Hindlimb muscle (tissue), 1 donor: ENCODE measurements at places on chromosomes 16 and 17.

DNA sequence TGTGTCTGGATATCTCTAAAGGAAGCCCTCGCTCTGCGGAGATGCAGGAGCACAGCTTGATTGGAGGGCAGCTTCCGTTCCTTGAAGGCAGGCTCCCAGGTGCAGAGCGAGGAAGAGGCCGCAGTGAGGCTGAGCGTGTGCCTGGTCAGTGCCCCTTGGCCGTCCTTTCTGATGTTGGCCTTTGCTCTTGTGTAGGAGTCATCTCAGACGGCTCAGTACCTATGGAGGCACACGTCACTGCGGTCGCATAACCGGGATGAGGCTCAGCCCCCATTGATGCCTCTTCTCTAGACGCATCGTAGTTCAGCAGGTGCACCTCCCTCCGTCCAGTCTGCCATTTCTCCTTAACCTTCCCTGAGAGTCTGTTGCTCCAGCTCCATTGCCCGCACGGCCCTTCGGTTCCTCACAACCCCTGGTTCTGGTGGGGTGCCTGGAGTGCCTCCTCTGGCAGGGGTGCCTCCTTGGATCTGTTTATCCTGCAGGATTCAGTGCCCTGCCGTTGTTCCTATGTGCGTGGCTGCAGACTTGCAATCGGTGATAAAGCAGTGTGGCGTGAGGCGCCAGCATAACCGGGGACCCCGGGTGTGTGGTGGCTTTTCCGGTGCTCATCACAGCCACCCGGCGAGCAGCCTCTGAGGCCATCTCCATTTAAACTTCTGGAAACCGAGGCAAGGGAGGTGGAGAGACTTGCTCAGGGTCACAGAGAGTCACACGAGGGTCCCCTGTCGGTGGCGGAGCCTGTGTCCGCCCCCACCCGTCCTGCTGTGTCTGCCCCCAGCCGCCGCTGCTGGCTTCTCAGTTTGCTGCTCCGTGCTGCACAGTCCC, 188.8 kb upstream of the CHMP6 start:
- DNase-seq: no peak

GRCh38 chr17:33266611-33267010, 26.5 kb downstream of the ASIC2 start:
- DNase-seq: no peak

GRCh38 chr17:46035112-46035818, 36.2 kb downstream of the STH start:
- no peak for DNase-seq

DNA sequence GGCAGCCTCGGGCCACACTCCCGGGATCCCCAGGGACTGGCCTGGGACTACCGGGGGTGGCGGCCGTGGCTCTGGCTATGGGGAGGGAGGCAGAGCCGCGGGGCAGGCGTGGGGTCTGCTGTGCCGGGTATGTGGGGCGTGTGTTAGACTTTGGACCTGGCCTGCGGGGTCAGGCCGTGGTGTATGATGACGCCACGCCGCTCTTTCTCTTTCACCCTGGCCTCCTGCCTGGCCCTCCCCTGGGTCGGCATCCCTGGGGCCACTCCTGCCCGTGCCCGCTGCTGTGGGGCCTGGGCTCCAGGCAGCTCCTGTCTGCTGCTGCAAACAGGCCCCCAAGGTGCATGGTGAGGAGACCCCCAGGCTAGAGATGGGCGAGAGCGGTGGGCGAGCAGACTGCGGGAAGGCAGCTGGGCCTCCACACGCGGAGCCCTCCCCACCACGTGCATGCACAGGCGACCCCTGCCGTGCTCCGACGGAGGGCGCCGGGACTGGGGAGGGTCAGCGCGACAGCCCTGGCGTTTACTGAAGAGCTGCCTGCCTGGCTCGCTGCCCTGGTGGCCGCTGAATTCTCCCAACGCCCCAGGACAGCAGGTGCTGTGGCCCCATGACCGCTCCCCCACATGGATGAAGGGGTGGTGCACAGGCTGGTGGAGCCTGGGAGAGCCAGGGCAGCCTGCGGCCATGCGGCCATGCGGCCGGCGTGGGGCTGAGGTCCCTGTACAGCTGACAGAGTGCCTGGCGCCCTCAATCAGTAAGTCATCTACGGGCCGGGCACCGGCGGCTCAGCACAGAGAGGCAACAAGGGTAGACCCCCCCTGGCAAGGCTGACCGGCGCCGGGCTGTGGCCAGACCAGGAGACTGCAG, 16.0 kb downstream of the CAPN15 start:
- no peak for DNase-seq

DNA sequence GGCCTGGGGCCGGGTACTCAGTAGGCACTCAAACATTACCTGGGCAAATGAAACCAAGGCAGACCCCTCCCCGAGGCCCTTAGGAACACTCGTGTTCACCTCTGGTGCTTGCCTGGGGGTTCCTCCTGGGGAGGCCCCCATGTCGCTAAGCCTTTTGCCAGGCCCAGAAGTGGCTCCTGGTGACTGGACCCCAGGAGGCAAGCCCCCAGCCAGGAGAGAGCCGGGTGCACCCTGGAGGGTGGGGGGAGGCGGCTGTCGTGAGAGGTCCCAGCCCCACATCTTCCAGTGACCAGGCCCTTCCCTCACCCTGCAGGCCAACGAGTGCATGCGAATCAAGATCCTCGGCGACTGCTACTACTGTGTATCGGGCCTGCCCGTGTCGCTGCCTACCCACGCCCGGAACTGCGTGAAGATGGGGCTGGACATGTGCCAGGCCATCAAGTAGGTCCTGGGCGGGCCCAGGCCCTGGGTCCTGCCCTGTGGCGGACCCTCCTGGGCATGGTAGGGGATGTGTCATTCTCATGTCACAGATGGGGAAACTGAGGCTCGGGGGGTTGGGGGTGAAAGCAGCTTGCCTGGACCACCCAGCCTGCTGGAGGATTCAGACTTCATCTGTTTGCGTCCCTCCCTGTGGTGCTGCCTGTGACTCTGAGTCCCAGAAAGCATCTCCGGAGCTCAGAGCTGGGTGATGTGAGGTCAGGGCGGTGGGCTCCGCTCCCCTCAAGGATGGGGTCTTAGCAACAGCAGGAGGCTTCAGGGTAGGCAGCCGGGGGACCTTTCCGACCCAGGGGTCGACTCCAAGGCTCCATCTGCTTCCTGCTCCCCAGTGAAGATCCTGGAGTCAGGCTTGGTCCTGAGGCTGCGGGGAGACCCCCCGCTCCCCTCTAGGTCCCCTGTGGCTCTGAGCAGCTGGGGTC, 32.5 kb downstream of the ADCY7 start:
- DNase-seq: no peak

DNA sequence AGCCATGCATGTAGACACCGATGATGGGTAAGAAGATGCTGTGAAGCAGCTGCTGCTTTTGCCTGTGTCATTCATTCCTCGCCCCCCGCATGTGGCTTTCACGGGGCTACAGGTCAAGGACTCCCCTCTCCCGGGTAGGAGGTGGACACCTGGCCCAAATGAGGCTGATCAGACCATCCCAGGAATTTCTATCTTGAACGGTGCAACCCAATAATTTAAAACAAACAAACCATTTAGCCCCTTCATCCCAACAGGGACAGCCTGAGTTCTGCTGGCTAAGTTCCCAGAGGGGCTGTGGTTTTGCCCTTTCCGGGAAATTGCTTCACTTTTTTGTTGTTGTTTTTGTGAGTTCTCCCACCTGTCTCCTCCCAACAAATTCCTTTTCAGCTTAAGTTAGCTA, 137.7 kb upstream of the CDH5 start:
- DNase-seq: no peak
